ENCODE measurements at places on chromosomes 4 and X. TPM values are rescaled to one million over a fixed set of nuclear protein-coding genes. Genes with fewer than 3 reads are reported as not detected.
A peak's percentile ranks its signal among the peaks of the same experiment; 100 is the strongest.

The USO1 gene
- 89.5 TPM for total RNA-seq

- no peak for DNase-seq
These were observed 20.5 kb downstream of the PAGE2 start for GRCh38 chrX:55109306-55109705.

- DNase-seq = no peak
These were observed 59.8 kb upstream of the LGI2 start for GRCh38 chr4:25090516-25090915.

The RASL11B gene
- total RNA-seq = 1.3 TPM

The AVPR2 gene
- total RNA-seq = not detected

DNA sequence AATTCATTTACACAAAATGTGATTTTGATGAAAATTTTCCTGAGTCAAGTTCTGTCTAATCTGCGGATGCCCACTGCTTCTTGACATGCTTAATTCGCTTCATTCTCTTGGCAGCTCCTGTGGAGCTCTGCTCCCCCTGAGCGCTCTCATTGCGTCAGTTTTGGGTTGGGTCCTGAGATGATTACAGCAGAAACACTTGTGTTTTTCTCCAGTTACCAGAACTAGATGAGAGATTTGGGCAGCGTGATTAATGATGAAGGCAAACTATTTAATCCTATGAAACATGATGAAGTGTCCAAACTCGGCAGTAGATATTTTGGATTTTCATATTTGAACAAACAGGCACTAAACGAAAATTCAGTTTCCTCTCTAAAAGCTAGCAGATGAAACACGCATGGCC, 4.2 kb upstream of the CXCL1 start:
- peak; percentile 50 for DNase-seq

The TBCK gene
- total RNA-seq = 16.3 TPM

- no peak for DNase-seq
These were observed 173.8 kb downstream of the IL15 start for GRCh38 chr4:141810038-141810711.

The ITIH6 gene
- total RNA-seq = not detected

GRCh38 chrX:46168254-46168653, 377.0 kb downstream of the ZNF674 start:
- no peak for DNase-seq

- no peak for DNase-seq
These were observed 40.0 kb upstream of the SMARCA5 start for GRCh38 chr4:143473334-143474126.
